ENCODE measurements at places on chromosomes 11 and 22. TPM values are rescaled to one million over a fixed set of nuclear protein-coding genes. Genes with fewer than 3 reads are reported as not detected.

DNA sequence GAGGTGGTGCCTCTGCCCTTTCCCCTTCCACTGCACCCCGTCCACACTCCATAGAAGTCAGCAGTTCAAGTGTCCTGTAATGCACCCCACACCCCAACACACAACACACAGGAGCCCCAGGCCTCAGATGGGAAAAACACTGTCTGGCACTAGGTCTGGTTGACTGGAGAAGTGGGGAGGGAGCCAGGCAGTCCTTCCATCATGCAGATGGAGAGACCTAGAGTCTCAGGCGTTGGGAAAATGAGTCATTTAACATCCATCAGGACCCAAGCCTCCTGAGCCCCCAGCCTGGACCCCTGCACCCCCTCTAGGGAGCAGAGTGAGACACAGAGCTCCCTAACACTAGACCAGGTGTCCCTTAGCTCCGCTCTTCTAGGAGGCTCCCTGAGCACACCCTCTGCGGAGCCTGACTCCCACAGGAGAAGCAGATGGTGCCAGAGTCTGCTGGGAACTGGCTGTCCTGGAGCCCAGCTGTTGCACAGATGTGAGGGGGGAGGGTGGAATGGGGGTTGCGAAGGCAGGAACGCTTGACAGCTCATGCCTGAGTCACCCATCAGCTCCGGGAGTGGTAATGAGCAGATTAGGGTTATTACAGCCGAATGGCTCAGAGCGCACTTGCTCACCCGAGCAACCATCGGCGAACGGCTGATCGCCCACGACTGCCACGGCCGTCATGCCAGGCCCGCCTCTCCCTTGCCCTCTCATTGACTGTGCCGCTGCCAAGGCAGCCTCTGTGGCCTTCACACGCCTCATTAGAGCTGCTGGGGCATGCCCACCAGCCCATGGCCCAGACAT, 22.1 kb upstream of the SYT7 start:
- H3K27me3 ChIP-seq = no peaks in the 10 kb centered on the region
- H3K4me3 ChIP-seq = no peak overlapping the region
- DNase-seq = peak; percentile 97

- peaks cover 3% of the 10 kb centered on the region for H3K4me1 ChIP-seq
- DNase-seq = no peak
- H3K36me3 ChIP-seq = no peaks in the 10 kb centered on the region
Observed at GRCh38 chr11:69475141-69475865, 6.2 kb upstream of the LINC01488 start.

DNA sequence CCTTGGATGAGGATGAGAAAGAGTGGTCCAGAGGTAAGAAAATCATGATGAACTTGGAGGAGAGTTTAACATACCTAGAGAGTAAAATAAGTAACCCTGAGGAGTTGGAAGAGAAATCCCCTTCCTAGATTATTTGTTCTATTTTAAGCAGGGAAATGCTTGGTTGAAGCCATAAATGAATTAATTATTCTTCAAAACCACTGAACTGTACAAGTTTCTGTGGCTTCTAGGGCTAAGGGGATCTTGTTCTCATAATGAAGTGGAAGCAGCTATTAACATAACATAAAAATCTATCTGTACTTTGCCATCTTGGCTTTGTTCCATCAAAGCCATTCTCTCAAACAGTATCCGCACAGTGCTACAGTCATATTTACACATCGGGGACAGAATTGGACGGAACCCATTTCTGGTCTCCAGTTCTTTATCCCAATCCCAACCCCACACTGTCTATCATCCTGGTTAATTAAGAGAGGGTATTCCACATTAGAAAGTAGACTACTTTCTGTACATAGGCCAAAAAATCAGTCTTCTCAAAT, 14.5 kb upstream of the ARHGAP42 start:
- DNase-seq = no peak
- H3K36me3 ChIP-seq = no peaks in the 10 kb centered on the region
- peaks cover 7% of the 10 kb centered on the region for H3K4me1 ChIP-seq
- H3K27ac ChIP-seq = no peak overlapping the region

CNGA4 gene
- not detected for polyA plus RNA-seq

DNA sequence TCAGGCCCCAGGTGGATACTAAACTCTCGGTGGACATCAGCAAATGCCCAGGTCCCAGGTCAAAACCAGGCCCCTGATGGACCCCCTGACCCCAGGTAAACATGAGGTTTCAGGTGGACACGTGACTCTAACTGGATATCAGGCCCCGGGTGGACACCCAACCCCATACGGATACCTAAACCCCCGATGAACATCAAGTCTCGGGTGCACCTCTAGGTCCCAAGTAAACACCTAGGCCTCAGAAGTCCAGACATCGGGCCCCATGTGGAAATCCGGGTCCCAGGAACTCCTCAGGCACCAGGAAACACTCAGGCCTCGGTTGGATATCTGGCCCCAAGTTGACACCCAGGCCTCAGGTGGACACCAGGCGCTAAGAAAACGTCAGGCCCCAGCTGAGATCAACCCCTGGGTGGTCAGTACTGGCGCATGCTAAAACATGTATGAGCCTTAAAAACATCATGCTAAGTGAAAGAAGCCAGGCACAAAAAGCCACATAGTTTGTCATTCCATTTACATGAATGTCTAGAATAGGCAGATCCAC, 54.4 kb upstream of the SEPTIN5 start:
- DNase-seq = no peak
- no peak overlapping the region for H3K4me3 ChIP-seq
- no peaks in the 10 kb centered on the region for H3K36me3 ChIP-seq
- H3K27ac ChIP-seq = no peak overlapping the region

GRCh38 chr22:44963832-44964721, 45.7 kb downstream of the PHF21B start:
- H3K27ac ChIP-seq = no peak overlapping the region
- H3K4me1 ChIP-seq = no peaks in the 10 kb centered on the region
- H3K4me3 ChIP-seq = no peak overlapping the region
- DNase-seq = no peak
- H3K27me3 ChIP-seq = no peaks in the 10 kb centered on the region

GRCh38 chr11:129312730-129313503, 62.7 kb upstream of the BARX2 start:
- no peak overlapping the region for H3K4me3 ChIP-seq
- H3K4me1 ChIP-seq = peaks cover 9% of the 10 kb centered on the region
- no peaks in the 10 kb centered on the region for H3K36me3 ChIP-seq

DNA sequence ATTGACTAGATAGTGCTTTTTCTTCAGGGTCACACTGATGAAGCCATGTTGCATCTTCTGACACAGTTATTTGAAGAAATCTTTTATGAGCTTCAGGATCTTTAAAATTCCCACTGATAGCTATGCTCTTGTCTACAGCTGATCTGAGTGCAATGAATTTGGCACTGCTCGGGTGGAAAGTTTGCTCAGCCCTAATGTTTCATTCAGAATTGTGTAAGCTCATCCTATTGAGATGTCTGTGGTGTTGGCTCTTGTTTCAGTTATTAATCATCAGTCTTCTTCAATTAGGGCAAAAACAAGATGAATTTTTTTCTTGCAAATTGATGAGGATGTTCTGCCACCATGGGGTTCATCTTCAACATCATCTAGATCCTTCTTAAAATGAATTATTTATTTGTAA, 1387.0 kb upstream of the RAG2 start:
- H3K27me3 ChIP-seq = no peaks in the 10 kb centered on the region
- peak; percentile 58 for DNase-seq
- no peak overlapping the region for H3K4me3 ChIP-seq
- peaks cover 6% of the 10 kb centered on the region for H3K4me1 ChIP-seq

NNMT gene
- polyA plus RNA-seq = 2.1 TPM

- H3K27ac ChIP-seq = peak overlapping the region; percentile 92
- DNase-seq = no peak
- no peak overlapping the region for H3K4me3 ChIP-seq
- H3K36me3 ChIP-seq = no peaks in the 10 kb centered on the region
Observed at GRCh38 chr22:40180403-40180802, 2.7 kb downstream of the TNRC6B start.

- H3K4me3 ChIP-seq = no peak overlapping the region
- H3K4me1 ChIP-seq = no peaks in the 10 kb centered on the region
- no peak for DNase-seq
- no peaks in the 10 kb centered on the region for H3K36me3 ChIP-seq
- H3K27me3 ChIP-seq = no peaks in the 10 kb centered on the region
Observed at GRCh38 chr11:86237267-86237804, 7.2 kb upstream of the EED start.

BSX gene
- polyA plus RNA-seq = not detected
